ENCODE measurements at places on chromosomes 12 and 14.

DNA sequence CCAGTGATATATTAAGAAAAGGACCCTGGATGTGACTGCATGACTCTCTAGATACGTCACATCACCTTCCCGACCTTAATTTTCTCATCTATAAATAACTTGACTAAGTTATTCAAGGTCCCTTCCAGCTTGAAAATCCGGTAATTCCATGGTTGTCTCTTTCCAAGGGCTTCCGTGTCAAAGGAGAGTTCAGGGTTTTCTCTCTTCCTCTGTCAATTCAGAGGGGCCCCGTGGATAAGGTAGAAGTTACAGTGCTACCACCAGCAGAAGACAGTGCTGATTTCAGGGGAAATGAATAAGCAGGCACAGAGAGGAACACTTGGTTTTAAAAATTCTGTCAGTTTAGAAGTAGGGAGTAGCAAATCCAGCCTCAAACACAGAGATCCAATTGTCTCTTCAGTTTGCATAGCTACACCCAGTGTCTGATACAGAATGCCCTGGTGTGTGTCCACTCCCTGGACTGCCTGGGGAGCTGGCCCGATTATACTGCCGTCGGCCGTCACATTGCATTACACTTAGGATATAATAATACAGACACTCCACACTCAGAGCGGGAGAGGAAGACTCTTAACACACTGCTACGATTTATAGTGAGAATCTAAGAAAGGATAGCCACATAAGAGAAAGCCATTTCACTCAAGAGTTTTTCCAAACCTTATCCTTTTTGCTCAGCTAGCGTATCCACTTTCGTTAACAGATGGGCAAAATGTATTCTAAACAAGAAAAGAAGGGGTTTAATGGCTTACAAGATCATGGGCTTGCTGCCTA, 54.7 kb upstream of the GTF2A1 start:
- DNase-seq, result no peak

DNA sequence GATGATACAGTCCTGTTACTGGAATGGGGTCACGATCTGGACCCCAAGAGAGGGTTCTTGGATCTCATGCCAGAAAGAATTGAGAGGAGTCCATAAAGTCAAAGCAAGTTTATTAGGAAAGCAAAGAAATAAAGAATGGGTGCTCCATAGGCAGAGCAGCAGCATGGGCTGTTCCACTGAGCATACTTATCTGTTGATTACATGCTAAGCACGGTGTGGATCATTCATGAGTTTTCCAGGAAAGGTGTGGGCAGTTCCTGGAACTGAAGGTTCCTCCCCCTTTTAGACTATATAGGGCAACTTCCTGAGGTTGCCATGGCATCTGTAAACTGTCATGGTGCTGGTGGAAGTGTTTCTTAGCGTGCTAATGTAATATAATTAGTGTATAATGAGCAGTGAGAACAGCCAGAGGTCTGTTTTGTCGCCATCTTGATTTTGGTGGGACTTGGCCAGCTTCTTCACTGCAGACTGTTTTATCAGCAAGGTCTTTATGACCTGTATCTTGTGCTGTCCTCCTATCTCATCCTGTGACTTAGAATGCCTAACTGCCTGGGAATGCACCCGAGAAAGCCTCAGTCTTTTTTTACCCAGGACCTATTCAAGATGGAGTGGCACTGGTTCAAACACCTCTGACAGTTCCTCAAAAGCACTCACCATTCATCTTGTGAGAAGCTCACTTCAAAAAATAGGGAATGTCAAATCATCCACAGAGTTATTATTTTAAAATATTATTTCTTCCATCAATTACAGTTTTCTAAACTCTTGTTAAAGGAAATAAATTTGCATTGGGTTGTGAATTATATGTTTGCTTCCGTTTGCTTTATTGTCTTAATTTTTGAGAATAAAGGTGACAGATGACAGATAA, 1358.8 kb upstream of the TMEM132C start:
- no peak for DNase-seq

DNA sequence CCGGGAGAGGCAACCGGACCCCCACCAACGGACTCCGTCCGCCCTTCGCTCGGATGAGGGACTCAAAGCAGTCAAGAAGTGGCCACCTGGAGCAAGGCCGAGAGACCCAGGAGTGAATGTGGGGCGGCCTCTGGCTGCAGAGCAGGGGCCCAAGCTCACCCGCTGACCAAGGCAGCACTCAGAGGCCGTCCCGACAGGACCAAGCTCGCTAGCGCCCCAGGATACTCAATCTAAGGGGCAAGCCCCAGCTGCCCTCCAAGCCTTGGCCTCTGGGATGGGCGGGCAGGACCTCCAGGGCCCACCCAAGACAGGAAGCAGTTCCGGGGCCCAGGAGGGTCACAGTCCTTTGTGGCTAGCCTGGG, 936 bp downstream of the AKT1 start:
- DNase-seq, result no peak

- no peak for DNase-seq
These were observed 11.5 kb upstream of the KANSL2 start for GRCh38 chr12:48693572-48693971.

DNA sequence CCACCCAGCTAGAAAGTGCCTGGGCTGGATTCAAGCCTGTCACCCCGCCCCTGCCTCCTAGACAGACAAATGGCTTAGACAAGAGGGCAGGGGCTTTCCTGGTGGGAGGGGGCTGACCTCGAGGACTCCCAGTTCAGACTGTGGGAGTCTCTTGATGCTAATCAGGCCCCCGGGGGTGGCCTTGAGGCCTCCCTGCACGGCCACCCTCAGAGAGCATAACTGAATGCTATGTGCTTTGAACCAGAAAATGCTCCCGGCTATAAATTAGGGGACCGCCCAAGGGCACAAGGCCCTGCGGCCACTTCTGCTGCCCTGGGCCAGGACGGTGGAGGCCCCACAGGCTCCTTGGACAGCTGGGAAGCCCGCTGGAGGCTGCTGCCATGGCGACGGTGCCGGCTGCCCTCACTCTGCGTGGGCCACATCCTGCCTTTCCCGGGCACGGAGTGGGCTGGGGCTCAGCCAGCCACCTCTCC, 111.0 kb upstream of the NCOR2 start:
- DNase-seq, result no peak

DNA sequence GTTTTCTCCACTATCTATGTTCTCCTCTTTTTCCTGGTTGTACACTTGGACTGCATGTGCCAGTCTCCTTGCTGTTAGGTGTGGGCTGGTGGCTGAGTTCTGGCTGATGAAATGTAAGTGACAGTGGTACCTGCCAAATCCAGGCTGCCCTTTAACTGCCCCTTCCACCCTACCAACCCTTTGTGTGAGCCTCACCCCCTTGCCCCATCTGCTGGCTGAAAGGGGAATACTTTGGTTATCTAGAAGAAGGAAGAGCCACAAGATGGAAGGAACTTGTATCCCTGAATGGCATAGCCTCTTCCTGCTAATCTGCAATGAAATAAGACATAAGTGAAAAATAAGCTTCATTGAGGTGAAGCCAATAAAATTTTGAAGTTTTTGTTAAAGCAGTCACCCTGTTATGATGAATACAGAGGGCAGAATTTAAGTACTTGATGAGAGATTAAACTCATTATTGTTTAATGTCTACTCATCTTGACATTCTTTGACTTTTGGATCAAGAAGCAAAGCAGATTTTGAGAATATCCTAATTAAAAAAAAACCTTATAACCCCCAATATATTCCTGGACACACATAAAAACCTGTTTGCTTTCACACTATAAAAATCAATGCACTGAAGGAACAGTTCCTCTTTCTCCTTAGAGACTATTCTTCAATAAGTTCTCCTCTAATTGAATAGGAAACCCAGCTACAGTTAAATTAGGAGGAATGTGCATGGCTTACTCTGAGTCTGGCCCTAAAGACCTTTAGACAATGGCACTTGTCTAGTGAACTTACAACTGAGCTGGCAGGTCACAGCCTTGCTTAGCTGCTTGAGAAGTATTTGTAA, 262.6 kb upstream of the BTG1 start:
- no peak for DNase-seq

DNA sequence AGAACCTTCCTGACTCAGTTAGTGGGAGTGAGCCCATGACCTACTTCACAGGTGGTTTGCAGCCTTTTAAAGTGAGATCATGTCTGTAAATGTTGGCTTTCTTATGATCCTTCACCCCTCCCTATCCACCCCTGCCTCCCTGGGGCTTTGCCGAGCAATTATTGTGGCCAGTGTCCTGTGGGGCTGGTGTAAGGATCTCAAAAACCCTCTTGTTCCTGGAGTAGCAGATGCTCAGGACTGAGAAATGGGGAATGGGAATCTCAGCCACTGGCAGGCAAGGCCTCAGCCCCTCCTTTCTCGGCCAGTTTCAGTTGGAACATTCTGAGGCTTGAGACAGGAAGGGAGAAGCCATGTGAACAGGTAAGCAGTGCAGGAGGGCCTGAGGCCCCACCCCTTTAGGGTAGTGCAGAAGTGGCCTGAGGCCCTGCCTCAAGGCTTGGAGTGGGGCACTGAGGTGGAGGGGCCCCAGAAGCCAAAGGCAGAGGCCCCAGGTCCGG, 53.8 kb downstream of the PLEKHG3 start:
- no peak for DNase-seq

GRCh38 chr14:51298895-51299294, 58.8 kb downstream of the TMX1 start:
- DNase-seq, result no peak

- DNase-seq, result no peak
These were observed 115.4 kb downstream of the KLHL28 start for GRCh38 chr14:44846232-44846824.

DNA sequence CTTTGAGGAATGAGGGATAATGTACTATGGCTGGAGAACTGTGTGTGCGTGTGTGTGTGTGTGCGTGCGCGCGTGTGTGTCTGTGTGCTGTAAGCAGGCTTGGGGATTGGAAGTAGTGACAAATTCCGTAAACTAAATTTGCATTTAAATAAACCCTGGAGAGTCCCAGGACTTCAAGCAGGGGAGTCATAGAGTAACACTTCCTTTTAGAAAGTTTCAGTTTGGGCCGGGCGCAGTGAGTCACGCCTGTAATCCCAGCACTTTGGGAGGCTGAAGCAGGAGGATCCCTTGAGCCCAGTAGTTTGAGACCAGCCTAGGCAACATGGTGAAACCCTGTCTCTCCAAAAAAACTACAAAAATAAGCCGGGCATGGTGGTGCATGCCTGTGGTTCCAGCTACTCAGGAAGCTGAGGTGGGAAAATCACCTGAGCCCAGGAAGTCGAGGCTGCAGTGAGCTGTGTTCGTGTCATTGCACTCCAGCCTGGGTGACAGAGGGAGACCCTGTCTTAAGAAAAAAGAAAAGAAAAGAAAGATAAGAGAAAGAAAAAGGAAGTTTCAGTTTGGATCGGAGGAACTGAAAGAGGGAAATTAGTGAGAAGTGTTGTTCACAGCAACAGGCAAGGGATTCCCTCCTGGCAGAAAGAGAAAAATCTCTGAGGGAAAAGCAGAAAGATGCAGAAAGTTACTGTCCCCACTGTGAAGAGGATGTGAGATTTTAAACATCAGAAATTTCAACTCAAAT, 222.7 kb upstream of the SOX5 start:
- no peak for DNase-seq

- DNase-seq, result no peak
These were observed 77.3 kb downstream of the PPM1A start for GRCh38 chr14:60326274-60326673.

- no peak for DNase-seq
These were observed 94.9 kb downstream of the ETV6 start for GRCh38 chr12:11744410-11744801.

DNA sequence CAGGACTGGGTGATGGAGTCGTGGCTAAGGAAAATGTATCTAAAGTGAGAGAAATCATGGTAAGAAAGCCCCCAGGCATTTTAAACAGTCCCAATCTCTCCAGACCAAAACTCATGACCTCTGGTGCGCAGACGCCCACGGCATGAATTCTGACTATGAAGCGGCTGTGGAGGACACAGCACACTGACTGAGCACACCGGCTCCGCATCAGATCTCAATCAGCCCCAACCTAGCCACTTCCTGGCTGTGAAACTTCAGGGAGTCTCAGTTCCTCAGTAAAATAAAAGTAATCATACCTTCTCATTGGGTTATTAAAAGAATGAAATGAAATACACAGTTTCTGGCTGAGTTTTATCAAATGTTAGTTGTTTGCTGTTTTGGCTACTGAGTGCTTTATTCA, 38.7 kb downstream of the SETD3 start:
- DNase-seq, result no peak

- peak; percentile 88 for DNase-seq
These were observed 1.8 kb upstream of the ZNF839 start for GRCh38 chr14:102317564-102318248.

GRCh38 chr14:40004871-40005500, 572.8 kb upstream of the FBXO33 start:
- DNase-seq, result no peak

DNA sequence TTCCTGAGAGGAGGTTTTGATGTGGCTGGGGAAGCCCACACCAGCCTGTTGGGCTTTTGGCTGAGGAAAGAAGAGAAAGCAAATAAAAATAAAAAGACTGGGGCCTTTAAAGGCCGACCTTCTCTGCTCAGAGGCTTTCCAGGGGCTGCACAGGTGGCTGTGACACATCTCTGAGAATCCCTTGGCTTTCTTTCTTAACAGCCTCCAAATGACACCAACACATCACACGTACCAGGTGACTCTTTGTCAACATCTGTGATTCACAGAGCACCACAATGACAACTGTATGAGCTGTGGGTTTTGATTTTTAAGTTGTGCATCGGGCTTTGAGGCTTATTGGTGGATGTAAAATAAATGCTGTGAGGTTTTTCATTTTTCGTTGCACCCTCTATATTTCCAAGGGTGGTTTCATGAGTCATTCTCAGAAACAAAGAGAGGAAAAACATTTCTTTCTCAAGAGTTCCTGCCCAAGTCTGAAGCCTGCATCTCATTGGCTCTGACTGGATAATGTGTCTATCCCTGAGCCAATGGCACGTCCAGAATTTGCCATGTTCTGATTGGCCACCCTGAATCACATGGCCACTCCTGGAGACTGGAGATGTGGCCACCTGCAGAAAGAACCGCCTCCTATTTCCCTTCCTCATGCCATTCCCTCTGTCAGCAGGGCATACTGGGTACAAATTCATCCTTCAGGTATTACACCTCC, 349.0 kb downstream of the GLT1D1 start:
- no peak for DNase-seq

DNA sequence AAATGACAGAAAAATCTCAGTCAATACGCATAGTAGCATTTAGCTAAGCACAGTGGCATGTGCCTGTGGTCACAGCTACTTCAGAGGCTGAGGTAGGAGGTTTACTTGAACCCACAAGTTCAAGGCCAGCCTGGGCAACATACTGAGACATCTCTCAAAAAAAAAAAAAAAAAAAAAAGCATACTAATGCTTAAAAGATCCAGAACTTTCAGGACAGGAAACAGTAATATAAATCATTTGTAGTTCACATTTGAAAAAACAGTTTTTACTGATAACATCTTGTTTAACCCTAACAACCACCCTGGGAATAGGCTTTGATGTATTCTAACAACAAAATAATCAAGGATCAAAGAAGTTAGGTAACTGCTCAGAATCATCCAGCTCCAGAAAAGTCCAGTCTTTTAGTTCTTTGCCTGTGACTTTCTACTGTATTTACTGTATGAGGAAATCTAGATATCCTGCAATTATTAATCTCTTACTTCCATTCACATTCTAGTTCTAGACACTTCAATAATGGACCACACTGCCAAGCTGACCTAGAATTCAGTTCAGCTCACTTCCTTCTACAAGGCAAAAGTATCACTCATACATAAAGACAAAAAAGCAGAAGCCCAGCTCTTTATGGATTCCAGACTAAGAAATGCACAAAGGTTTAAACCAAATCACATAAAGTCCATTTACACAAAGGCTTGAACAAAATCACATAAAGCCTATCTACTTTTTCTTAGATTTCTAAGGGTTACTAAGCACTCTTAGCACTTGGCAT, 28.5 kb downstream of the PAWR start:
- no peak for DNase-seq
